Muscle of arm (tissue), 14 donors: ENCODE measurements at places on chromosomes 5 and 9. TPM values are rescaled to one million over a fixed set of nuclear protein-coding genes. Genes with fewer than 3 reads are reported as not detected.

The PCDHGB6 gene
- 4.3 TPM for polyA plus RNA-seq

The CHSY3 gene
- 4.0 TPM for polyA plus RNA-seq

The DDX4 gene
- not detected for polyA plus RNA-seq

The SLC45A2 gene
- 0.18 TPM for polyA plus RNA-seq

DNA sequence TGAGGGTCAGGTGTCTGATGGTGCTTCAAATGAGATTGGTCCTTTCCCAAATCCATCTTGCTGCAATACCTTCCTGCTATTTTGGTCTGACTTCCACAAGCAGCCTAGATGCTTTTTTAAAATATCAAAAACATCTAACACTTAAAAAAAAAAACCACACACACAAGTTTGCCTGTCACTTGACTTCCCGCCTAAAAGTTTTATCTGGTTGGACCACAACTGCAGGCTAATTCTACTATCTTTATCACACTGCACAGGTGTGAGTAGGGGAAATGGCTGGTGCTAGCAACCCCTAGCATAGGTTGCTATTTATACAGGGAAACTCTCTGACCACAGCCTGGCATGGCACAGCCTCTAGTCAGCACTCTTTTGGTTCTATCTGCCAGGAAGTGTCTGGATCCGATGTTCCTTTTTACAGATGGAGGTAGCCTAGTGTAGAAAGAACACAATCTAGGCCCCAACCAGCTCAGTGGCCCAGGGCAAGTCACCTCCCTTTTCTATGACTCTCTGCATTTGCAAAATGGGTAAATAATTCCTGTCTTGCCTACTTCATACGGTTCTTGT, at the start of gene HEMGN:
TSS of gene HEMGN (minus strand) at position 92 of the 564 bp plus-strand sequence. CDS start at position 56, 36 bp downstream.
- no peak for DNase-seq

DNA sequence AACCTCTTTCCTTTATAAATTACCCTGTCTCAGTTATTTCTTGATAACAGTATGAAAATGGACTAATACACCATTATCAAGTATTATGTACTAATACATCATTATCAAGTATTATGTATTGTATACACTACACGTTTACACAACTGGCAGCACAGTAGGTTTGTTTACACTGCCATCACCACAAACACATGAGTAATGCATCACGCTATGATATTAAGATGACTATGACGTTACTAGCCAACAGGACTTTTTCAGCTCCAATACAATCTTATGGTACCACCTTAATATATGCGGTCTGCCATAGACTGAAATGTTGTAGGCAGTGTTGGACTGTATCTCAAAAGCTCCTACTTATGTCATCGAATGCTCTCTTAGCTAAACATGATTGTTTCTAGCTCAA, 28.2 kb downstream of the PRELID2 start:
- no peak for DNase-seq

DNA sequence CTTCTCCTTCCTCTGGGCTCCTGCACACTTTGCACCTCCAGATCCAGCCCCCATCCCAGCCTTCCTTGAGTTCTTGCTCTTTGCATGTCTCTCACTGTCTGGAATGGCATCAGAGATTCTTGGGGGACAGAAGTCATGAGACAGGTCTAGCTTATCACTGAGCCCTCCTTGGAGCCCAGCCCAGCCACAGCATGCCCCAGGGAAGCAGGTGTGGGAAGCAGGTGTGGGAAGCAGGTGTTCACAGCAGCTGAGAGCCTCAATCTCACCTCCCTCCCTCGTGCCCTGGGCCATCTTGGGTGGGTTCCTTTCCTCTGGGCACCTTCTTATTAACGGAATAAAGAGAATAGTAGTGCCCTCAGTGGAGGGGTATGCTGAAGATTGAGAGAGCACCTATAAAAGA, 27.2 kb downstream of the SLC6A7 start:
- DNase-seq: no peak

- DNase-seq: no peak
Observed at GRCh38 chr5:95059636-95060035, 225.3 kb downstream of the MCTP1 start.

DNA sequence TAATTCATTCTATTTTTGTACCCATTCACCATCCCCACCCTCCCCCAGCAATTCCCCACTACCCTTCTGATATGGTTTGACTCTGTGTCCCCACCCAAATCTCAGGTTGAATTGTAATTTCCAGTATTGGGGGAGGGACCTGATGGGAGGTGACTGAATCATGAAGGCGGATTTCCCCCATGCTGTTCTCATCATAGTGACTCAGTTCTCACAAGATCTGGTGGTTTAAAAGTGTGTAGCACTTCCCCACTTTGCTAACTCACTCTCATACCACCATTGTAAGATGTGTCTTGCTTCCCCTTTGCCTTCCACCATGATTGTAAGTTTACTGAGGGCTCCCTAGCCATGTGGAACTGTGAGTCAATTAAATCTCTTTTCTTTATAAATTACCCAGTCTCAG, 25.9 kb upstream of the TESK1 start:
- DNase-seq: no peak

DNA sequence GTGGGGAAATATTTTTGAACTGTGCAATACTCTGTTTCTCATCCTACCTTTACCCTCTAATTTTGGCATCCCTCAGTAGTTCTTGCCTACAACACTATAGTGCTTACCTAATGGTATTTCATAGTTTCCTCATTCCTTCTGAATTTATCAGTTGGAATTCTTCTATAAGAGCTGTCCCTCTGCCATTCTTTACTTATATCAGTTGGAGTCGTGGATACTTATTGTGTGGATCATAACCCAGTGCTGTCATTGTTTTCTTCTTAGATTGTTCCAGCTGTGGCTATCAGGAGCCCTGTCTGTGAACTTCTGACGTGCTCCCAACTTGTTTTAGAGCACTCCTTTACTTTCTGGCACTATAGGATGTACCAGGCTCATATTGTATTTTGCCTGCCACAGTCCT, 146.1 kb upstream of the OTULINL start:
- no peak for DNase-seq

- no peak for DNase-seq
Observed at GRCh38 chr9:132407196-132407595, 556 bp upstream of the TTF1 start.

DNA sequence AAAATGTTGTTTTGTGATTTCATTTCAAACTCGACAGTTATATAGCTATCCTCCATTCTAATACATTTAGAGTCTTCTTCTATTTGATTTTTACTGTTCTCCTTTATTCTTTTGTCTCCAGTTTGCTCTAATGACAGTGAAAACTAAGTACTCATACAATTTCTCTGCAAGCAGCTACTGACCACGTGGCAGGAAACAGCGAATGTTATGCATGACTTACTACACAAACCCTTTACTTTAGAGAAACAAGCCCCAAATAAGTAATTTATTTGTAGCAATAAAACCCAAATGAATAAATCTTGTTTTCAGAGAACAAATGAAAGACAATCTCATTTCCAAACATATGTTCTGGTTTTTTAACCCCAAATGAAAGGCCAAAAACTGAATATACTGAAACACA, 41.9 kb downstream of the CDH6 start:
- DNase-seq: no peak

DNA sequence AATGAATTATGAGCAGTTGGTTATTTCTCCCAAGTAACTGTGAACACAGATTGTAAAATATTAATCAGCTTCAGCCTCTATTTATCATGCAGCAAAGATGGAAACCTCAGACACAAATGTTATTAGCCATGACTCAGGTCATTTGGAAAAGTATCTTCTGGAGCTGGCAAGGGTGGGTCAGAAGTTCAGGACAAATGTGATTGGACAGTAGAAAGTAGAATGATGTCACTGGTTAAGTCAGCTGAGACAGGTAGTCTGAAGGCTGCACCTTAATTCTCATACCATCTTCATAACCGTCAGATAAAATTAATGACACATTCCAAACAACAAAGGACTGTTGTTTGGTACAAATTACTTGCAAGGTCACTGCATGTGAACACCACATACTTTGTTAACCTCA, 140.2 kb downstream of the EMB start:
- no peak for DNase-seq
